ENCODE measurements at places on chromosomes 1 and 21.

DNA sequence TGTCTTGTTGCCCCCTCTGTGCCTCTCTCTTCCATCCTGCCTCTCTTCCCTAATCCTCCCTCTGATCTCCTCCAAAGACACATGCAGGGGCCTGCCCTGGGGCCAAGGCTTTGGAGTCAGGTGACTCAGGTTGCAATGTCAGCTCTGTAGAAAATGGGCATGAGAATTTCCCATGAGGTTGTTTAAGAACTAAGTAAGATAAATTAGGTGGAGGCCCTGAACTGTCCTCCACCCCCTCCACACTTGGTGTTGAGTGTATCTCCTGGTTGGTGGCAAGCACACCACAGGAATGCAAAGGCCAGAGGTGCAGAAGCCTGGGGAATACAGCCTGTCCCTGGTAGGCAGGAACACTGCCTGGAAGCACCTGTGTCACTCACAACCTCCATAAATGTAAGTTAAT, 63.9 kb upstream of the GRIK3 start:
- no peak for DNase-seq

- no peak for DNase-seq
Observed at GRCh38 chr1:74316302-74316701, 81.1 kb downstream of the TNNI3K start.

DNA sequence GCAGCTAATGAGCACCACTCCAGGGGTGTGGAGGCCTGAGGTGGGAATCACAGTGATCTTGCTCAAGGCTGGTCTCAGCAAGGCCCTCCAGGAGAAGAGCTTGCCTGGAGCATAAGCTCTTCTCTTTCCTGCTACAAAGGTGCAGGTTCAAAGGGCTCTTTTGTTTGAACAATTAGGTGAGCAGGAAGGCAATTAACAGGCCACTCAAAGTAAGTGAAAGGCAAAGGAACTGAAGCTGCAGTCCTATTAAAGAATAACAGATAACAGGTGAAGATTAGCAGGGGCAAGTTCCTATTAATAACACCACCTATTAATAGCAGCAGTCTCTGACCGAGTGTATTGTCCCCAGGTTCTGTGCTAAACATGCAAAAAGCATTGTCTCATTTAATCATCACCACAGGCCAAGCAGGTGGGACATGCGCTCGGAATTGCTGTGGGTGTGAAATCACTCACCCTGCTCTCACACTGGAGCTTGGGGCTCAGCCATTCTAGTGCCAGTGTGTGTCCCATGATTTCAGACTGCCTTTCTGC, 113.8 kb downstream of the RHOU start:
- no peak for DNase-seq

GRCh38 chr1:205133287-205133686, 11.5 kb upstream of the RBBP5 start:
- no peak for DNase-seq

DNA sequence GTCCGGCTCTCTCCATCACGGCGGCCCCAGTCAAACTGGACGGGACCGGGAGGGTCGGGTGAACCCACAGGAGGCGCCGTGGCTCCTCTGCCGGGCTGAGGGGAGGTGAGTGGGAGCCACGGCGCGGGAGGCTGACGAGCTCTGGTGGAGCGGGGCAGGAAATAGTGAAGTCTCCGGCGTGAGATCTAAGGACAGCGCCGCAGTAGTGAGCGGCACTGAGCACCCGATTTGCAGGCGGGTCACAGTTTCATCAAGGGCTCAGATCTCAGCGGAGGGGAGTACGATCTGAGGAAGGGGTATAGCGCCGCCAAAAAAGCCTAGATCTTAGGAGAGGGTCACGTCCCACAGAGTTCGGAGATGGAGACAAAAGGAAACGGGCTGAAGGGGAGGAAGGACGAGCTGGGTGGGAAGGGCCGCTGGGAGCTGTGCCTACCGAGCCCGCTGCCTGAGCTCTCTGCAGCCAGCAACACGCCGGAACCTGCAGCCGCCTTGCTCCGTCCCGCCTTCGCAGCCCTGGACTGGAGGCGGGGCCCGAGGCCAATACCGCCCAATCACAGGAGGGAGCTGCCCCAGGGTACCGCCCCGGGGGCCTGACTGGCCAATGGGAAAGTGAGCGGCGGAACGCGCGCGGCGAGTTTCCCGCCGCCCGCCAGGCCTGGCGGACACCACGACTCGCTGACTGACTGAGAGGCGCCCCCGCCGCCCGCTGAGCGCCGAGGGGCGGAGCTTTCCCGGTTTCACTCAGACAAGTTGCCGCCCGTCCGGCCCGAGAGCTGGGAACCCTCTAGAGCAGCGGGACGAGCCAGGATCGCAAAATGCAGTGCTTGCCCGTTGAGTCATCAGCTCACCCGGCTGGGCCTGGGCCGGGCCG, 1.9 kb downstream of the SFN start:
- DNase-seq, result peak; percentile 94
